ENCODE measurements at places on chromosomes 7 and 10. TPM values are rescaled to one million over a fixed set of nuclear protein-coding genes. Genes with fewer than 3 reads are reported as not detected.

Gene SLC26A5
- total RNA-seq, result 0.09 TPM

Gene TAS2R4
- total RNA-seq, result 0.42 TPM

Gene DENND11
- total RNA-seq, result 15.9 TPM

Gene CNPY1
- total RNA-seq, result not detected

Gene HMX3
- total RNA-seq, result not detected

Gene MMD2
- total RNA-seq, result not detected

- DNase-seq, result no peak
Observed at GRCh38 chr10:56920601-56921261, 559.7 kb upstream of the ZWINT start.

- DNase-seq, result no peak
Observed at GRCh38 chr7:33882040-33882837, 23.1 kb upstream of the BMPER start.

DNA sequence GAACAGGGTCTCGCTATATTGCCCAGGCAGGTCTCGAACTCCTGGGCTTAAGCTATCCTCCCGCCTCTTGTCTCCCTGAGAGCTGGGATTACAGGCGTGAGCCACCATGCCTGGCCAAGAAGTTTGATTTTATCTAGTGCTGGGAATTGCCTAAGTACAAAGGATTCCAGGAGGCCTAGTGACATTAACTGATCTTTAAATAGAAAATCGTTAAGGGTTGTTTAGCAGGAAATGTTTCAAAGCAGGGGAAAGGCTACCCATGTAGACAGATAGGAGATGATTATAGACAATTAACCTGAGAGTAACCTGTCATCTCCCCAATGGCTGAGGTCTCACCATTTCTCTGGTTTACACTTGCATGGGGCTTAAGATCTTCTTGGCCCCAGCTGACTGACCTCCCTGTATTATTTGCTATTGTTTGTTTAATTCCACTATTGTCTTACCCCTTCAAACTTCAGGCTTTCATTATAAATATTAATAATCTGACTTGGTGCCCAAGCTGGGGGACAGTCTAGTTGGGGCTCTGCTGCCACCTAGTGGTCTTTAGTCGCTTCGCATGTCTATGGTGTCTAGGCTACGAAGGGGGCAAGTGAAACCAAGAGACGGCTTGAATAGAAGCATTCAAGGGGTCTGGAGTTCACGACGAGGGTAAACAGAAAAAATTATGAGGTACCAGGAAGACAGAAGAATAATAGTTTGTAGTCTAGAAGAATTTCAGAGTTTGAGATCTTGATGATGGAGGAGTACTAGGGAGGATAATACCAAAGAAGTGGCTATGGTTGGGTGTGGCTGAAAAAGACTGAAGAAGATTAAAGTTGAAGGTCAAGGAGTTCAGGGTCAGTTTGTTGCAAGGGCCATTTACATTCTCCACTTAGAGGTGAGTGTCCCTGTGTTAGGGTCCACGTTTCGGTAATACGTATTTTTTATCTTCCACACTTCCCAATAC is 40.4 kb upstream of the BPGM start:
- DNase-seq, result peak; percentile 64

- DNase-seq, result no peak
Observed at GRCh38 chr10:73167458-73167782, 388 bp downstream of the ECD start.

- no peak for DNase-seq
Observed at GRCh38 chr10:56116684-56117083, 244.4 kb downstream of the ZWINT start.

- no peak for DNase-seq
Observed at GRCh38 chr7:127123220-127123619, 129.5 kb downstream of the GRM8 start.

DNA sequence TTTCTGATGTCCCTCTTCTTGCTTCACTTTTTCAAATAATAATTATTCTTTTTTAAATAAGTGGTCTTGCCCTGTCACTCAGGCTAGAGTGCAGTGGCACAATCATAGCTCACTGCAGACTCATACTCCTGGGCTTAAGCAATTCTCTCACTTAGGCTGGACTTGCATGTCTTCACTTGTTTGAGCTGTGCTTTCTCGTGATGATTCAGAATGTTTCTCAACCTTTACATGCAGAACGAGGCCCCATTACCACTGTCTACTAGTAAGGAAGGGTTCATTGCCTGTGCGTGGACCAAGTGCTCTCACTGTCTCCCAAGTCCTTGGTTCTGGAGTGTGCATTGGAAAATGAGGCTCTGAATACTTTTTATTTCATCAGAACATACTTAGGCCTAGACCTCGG is 468.6 kb upstream of the COBL start:
- no peak for DNase-seq

- no peak for DNase-seq
Observed at GRCh38 chr7:48454750-48455192, 283.5 kb downstream of the ABCA13 start.

GRCh38 chr7:47531584-47532492 is 50.1 kb downstream of the TNS3 start:
- DNase-seq, result no peak

GRCh38 chr10:31194986-31195385 is 124.0 kb upstream of the ZEB1 start:
- DNase-seq, result no peak

GRCh38 chr7:94109556-94109955 is 105.4 kb upstream of the BET1 start:
- no peak for DNase-seq
